ENCODE measurements at places on chromosomes 4 and X. TPM values are rescaled to one million over a fixed set of nuclear protein-coding genes. Genes with fewer than 3 reads are reported as not detected.

- DNase-seq: no peak
Measured at GRCh38 chrX:13059637-13060499, 15.4 kb upstream of the FAM9C start.

The MAGEA8 gene
- total RNA-seq: not detected

GRCh38 chrX:51182545-51182944 is 150.1 kb upstream of the NUDT10 start:
- no peak for DNase-seq

The GK2 gene
- total RNA-seq: not detected

The NALF2 gene
- total RNA-seq: 0.09 TPM

The NEIL3 gene
- 0.96 TPM for total RNA-seq

The AGTR2 gene
- not detected for total RNA-seq

- DNase-seq: no peak
Measured at GRCh38 chrX:1442016-1442665, 10.6 kb downstream of the ASMTL start.

DNA sequence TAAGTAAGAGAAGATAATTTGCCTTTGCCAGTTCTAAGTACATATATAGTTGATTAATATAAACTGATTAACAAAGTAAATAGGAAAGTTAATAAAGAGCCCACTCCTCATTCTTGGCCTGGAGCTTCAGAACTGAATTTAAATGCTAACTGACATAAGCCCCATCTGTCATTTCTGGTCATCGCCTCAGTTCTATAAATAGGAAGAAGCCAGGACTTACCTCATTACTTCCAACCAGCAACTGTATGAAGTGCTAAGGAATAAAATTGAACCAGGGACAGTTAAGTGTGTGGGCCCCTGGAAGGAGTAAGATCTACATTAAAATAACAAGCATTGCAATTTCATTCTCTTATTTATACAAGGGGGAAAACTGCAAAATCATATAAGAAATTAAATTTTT is 52.0 kb upstream of the PDLIM5 start:
- DNase-seq: no peak

The CFP gene
- total RNA-seq: 7.4 TPM

- DNase-seq: no peak
Measured at GRCh38 chr4:71259280-71259679, 79.5 kb upstream of the SLC4A4 start.

DNA sequence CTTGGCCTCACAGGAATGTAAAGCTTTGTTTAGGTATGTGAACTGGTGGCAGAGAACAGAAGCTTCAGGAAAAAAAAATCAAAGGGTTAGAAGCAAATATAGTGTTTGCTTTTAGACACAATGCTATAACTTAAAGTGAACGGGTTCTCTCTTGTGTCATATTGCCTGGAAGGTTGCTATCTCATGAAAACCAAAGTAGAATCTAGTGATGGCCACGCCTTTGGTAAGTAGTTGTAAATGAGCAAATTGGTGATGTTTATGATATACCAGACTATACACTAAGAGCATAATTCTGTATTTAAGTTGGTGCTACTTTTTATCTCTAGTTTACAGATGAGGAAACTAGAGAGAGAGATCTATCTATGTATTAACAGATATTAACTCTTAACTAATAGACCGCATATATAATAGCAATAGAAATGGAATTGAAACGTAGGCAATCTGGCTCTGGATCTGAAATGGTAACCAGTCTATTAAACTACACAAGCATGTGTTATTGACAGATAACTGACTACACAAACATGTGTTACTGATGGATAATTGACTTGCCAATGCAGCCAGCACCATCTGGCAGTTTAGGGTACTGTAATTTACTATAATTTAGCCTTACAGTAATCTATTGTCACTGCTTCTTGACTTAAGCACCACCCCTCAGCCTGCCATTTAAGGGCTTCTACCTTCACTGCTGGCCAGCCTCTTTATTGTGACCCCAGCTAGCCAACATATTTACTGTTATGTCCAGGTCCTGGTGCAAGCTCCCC is 40.8 kb downstream of the HCCS start:
- DNase-seq: no peak

The GNRHR gene
- total RNA-seq: not detected
